ENCODE measurements at places on chromosomes 7 and 10.

DNA sequence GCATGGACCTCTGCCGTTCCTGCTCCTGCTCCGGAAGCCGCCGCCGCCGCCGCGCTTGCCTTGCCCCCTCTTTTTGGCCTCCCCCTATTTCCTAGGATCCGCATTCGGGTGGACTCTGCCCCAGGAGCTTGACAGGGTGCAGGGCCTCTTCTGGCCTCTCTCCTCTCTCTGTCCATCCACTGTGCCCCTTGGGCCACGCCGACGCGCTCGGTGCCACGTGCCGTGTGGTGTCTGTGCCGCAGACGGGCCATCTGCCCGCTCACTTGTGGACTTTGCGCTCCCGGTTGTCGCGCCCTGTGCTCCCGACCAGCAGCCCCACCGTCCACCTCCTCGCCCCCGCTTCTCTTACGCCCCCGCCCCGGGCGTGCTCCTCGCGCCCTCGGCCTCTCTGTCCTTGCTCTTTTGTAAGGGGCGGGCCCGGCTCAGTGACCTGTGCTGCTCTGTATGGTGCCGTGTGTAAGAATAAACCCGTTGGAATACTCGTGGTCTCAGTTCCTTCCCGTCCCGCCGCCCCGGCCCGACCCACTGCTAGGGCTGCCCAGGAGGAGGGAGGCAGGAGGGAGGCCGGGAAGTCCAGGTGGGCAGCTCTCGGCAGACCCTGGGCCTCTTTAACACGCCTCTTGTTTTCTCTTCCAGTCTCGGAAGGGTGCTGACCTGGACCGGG is 37.0 kb downstream of the AGAP3 start:
- no peak for DNase-seq

GRCh38 chr7:51141451-51142003 is 175.1 kb downstream of the COBL start:
- DNase-seq, result no peak

GRCh38 chr7:111324228-111324627 is 233.3 kb downstream of the LRRN3 start:
- no peak for DNase-seq

- no peak for DNase-seq
Observed at GRCh38 chr7:18978108-18978495, 139.3 kb downstream of the TWIST1 start.

- DNase-seq, result no peak
Observed at GRCh38 chr10:132429281-132430230, 32.6 kb downstream of the PWWP2B start.

- DNase-seq, result no peak
Observed at GRCh38 chr10:113420733-113421675, 131.8 kb upstream of the HABP2 start.

GRCh38 chr10:73215749-73216148 is 31.3 kb downstream of the DNAJC9 start:
- DNase-seq, result no peak

DNA sequence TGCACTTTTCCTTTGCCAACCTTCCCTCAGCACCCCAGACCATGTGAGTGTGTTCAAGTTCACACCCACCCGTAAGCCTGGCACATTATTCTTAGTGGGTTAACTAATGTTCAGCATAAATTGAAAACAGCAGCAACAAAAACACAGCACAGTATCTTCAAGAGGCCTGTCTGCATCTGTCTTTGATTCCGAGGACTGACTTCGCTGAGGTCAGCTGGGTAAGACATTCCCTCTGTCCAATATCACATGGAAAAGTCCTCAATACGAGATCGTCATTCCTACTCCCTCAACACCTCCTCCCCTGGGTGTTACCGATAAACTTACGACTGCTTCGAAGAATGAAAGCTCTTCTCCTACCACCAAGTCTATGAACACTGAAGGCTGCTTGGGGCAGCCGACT is 218.8 kb downstream of the SFMBT2 start:
- no peak for DNase-seq

GRCh38 chr10:63712717-63713115 is 191.5 kb downstream of the REEP3 start:
- no peak for DNase-seq

DNA sequence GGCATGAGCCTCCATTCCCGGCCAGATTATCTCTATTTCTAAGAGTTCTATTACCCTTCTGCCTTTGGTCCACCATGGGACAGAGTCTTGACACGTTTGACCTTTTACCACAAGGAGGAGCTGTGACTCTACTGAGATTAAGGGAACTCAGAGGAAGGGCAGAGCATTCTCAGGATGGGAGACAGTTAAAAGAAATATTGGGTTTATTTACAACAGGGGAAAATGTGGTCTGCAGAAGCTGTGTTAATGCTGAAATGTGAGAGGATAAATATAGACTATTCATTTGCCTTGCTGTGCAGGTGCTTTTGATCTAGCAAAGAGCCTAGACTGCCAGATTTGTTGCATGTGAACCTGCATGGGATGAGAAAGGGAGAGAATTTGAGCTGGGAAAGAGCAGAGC is 45.8 kb upstream of the PRSS58 start:
- no peak for DNase-seq

DNA sequence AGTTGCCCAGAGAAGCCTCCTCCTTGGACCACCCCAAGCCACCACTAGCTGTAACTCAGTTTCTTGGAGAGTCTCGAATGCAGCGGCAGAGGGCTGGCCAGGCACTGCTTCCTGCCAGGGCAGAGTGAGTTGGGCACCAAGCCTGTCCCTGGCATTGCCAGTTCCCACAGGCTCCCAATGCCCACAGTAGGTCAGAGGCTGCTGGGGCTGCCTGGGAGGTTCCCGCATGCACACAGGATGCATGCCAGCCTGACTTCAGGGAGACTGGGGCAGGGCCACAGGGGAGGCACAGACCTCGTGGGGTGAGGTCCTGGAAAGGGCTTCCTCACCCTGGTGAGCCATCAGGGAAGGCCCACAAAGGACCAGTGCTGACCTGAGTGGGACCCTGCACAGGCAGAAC is 152.8 kb downstream of the ZNF248 start:
- DNase-seq, result no peak

GRCh38 chr10:48659790-48660189 is 24.9 kb upstream of the WDFY4 start:
- DNase-seq, result no peak

DNA sequence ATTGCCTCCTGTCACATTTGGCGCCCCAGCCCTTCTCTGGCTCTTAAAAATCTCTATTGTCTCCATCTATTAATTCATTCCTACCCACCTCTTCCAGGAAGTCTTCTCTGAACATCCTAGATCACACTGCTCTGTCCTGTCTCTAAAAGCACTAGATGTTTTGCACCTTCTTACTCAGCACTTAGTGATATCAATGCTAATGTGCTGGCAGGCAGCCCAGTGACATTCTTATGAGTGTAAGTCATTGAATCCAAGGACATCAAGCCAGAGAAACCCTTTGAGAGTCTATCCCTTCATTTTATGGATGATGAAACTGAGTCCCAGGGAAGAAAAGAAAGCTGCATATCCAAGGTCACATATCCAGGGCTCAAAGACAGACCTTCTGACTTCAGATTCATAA is 48.3 kb upstream of the PAX2 start:
- no peak for DNase-seq

DNA sequence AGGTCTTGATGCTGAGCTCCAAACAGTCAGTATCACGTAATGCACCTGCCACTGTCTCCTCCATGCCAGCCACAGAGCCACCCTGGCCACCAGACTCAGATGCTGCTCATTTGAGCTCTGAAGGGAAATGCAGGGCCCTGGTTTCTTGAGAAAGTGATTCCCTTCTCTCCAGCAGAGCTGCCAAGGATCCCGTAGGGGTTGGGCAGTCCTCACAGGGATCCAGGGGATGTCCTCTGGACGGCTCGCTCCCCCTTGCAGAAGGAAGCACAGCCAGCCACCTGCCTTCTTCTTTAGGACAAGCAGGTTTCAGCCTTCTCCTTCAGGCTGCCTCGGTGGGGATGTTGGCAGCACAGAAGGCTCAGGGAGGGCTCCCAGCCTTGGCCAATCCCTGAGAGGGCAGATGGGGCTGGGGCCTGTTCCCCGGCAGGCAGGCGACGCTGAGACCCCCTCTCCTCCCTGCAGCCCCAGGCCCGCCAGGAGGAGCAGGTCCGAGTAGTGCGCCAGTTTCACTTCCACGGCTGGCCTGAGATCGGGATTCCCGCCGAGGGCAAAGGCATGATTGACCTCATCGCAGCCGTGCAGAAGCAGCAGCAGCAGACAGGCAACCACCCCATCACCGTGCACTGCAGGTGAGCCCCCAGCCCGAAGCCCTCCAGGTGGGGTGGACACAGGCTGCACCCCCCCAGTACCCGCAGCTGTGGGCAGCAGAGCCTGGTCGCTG is 48.9 kb downstream of the MKI67 start:
- DNase-seq, result no peak

- DNase-seq, result no peak
Observed at GRCh38 chr10:14374745-14375445, 44.2 kb upstream of the FRMD4A start.

DNA sequence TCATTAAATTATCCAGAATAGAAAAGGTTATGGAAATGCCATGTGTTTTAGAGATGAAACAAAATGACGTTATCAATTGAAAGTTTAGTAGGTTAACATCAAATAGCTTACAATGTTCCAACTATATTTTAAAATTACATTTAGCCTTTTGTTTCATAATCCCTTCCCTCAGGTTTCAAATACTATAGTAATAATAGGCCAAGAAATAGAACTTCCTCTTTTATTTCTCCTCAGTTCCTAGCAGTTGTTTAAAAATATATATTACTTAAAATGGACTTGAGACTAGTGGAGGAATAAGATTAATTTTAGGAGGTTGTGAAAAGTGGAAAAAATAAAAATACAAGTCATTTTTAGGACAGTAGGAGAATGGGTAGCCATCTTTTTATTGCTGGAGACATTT is 16.4 kb upstream of the PDSS1 start:
- DNase-seq, result no peak

DNA sequence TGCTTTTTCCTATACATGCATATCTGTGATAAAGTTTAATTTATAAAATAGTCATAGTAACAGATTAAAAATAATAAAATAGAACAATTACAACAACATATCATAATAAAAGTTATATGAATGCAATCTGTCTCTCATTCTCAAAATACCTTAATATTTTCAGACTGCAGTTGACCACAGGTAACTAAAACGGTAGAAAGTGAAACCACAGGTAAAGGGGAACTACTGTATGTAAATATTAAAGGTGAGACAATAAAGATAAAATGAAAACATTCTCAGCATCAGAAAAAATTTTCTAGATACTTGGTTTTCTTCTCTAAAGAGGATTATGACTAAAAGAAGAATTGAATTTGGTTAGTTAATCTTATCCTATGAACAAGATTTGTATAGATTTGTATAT is 6.0 kb downstream of the FKBP14 start:
- DNase-seq, result no peak

GRCh38 chr7:155167706-155168365 is 97.7 kb downstream of the HTR5A start:
- DNase-seq, result no peak

- DNase-seq, result no peak
Observed at GRCh38 chr7:102289057-102289456, 2.4 kb downstream of the SH2B2 start.

DNA sequence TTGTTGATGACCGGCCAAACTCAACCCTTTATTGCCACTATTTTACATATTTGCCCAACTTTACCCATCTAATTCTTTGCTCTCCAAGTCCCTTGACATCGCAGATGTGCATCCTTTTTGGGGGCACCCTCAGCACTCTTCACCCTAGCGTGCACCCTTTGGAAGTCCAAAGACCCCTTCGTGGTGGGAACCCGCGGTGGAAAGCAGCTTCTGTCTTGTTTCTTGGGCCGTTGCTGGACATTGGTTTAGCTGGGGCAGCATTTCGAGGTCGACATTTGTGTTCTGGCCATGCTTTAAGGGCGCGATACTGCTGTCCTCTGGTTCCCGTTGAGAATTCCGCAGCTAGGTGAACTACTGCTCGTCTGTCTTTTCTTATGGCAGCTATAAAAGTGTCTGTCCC is 326 bp upstream of the PAPOLB start:
- no peak for DNase-seq

- no peak for DNase-seq
Observed at GRCh38 chr10:15461353-15462108, 90.4 kb upstream of the FAM171A1 start.

DNA sequence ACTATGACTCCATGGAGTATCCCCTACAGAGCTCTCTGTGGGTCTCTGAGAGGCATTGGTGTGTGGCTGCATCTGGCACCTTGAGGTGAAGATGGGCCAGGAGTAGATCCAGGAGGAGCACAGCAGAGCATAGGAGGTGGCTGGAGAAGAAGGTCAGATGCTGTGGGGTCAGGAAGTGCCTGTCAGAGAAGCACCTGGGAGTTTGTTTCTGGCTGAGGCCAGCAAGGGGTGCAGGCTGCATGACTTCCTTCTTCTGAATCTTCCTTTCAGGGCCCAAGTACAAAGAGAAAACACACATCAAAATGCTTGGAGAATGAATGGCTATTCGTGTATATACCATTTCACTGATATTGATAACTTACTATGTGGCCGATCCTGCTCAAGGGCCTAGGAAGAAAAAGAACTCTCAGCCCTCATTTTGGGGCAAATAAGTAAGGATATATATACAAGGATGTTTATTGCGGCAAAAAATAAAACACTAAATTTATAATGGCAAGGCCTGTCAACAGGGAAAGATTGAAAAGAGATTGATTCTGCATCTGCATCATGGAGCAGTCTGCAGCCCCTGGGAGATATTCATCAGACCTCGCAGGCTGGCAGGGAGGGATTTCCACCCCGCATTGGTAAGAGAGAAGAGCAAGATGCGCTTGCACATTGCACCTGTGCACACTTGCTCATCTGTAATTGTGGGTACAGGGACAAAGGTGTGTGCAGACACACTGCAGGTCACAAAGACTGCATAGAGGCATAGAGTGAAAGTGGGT is 39.2 kb downstream of the PTPRE start:
- DNase-seq, result no peak

DNA sequence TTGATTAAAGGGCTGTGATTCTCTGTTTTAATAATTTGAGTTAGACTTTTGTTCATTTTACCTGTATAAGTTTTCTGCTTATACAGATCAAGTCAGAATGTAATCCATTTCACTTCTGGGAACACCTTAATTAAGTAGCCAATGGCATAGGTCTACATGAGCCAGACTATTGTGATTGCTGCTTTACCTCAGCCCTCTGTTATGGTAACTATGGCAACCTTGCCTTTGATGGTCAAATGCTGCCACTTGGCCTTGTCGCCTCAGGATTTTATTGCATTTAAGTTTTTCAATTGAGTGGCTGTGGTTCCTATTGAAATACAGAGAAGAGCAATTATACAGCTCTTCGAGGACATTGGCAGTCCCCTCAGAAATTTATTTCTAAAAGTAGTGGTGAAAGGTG is 64.3 kb upstream of the TMEM106B start:
- DNase-seq, result no peak

- no peak for DNase-seq
Observed at GRCh38 chr10:1378473-1378872, 322.3 kb downstream of the WDR37 start.

DNA sequence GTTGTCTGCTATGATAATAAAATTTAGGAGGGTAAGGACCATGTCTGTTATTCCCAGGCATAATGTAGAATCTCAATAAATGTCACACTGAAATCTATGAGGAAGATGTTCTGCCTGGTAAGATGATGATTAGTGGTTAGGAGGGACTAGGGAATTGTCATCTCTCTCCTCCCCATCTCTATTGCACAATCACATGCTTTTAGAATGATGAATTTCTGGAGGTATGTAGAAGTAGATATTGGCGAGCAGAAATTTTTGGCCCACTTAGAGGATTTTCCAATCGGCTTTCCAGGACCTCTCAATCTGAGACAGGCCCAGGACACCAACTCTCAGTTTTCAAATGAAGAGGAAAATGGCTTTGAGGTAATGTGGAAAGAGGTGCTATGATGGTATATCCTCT is 2.0 kb upstream of the PITX3 start:
- DNase-seq, result no peak

GRCh38 chr7:44046321-44047061 is 2.0 kb downstream of the DBNL start:
- no peak for DNase-seq

Data from stimulated activated CD4-positive, alpha-beta T cell treated with anti-CD3 and anti-CD28 coated beads, TNF-alpha, amount 100 ng/mL, for 1 hour (primary cell).